ENCODE measurements at places on chromosomes 4 and X.
A peak's percentile ranks its signal among the peaks of the same experiment; 100 is the strongest.

DNA sequence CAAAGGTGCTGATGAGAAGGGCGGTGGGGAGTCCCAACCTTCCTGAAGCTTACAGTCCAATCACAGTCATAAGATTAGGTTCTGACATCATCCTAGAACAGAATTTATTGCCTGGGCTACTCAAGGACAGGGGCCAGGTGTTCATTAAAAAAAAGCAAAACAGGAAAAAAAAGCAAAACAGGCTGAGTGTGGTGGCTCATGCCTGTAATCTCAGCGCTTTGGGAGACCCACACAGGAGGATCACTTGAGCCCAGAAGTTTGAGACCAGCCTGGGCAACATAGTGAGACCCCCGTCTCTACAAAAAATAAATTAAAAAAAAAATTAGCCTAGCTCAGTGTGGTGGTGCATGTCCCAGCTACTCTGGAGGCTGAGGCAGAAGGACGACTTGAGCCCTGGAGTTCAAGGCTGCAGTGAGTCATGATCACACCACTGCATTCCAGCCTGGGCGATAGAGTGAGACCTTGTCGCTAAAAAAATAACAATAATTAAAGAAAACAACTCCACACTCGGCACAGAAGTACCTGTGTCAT, 3.0 kb downstream of the RAB9A start:
- DNase-seq = peak; percentile 5

DNA sequence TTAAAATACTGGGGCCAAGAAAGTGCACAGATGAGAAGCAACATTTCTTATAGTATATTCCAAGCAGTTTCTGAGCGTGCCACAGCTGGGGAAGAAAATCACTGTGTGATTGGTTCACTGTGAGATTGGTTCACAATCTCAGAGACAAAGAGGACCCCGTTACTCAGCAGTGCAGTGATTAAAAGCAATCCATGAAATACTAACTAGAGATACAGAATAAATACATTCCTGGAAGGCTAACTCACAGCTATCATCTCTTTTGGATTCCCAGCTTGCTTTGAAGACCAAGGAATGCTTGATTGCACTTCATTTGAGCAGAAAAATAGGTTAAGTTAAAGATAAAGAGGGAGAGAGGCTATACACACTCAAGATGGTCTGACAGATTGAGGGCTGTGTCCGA, 132.1 kb upstream of the RAPGEF2 start:
- no peak for DNase-seq

DNA sequence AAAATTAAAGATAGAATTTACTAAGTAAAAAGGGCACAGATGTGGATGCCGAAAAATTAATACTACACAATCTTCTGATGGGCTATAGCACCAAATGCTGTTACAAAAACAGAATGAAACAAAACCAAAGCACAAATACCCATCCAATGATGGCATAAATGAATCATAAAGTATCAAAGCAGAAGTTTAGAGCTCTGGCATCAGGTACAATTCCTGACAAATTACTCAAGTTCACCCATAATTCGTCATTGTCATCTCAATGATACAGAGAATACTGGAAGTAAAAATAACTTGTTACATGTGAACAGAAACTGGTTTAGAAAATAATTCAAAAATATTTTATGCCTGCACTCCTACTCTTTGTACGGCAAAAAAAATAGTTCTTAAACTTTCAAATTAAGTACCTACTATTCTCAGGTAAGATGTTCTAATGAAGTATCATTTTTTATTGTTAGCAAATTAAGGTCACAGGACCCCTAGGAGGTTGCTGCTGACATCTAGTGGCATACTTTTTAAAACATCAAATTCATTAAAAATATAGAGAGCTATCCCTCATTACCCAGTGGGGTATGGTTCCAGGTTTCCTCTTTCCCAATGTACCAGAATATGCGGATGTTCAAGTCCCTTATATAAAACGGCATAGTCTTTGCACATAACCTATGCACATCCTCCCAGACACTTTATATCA, 126.1 kb downstream of the INPP4B start:
- peak; percentile 64 for DNase-seq

- DNase-seq = no peak
Measured at GRCh38 chr4:39860804-39861203, 116.9 kb downstream of the PDS5A start.

- DNase-seq = no peak
Measured at GRCh38 chrX:11757397-11757718, 679 bp upstream of the MSL3 start.

GRCh38 chrX:23482561-23482960, 147.9 kb downstream of the PTCHD1 start:
- no peak for DNase-seq

DNA sequence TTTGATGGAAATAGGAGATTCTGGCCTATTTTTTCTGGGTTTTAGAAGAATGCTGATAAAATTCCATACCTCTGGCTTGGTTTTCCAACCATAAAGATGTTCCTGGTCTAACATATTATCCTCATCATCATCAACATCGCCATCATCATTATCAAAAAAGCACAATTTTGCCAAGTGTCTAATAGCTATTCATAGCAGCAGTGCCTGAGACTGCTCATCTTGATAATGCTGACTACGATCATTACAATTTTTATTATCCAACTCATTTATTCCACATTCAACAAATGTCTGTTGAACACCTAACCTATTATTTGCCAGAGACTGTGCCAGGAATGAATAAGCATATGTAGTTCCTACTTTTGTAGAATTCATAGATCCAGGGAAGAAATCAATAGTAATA, 303.5 kb upstream of the GATB start:
- no peak for DNase-seq

Measured in OCI-M1 (cell line).